ENCODE measurements at places on chromosomes 5 and 9. TPM values are rescaled to one million over a fixed set of nuclear protein-coding genes. Genes with fewer than 3 reads are reported as not detected.

MLANA gene
- total RNA-seq = not detected

LCN15 gene
- total RNA-seq = not detected

BAAT gene
- under 0.01 TPM for total RNA-seq

TRAF1 gene
- 3.4 TPM for total RNA-seq

ACOT12 gene
- total RNA-seq = 0.84 TPM

ARL14EPL gene
- not detected for total RNA-seq

DPP7 gene
- total RNA-seq = 66.6 TPM

MCIDAS gene
- not detected for total RNA-seq

LCN12 gene
- total RNA-seq = not detected

WDR38 gene
- not detected for total RNA-seq

SLC2A6 gene
- 21.0 TPM for total RNA-seq

PCDHGA5 gene
- 0.15 TPM for total RNA-seq

TLX3 gene
- not detected for total RNA-seq

FRRS1L gene
- total RNA-seq = under 0.01 TPM

PCDHGA11 gene
- 10.9 TPM for total RNA-seq

ANKRD31 gene
- under 0.01 TPM for total RNA-seq

CD180 gene
- not detected for total RNA-seq

ZNG1C gene
- total RNA-seq = 11.9 TPM

CKMT2 gene
- total RNA-seq = 1.0 TPM

SHISAL2B gene
- not detected for total RNA-seq

FCN2 gene
- total RNA-seq = not detected

RNF183 gene
- total RNA-seq = not detected

LCN9 gene
- not detected for total RNA-seq

ZNF354C gene
- total RNA-seq = 2.8 TPM

CFAP77 gene
- total RNA-seq = not detected

IFNK gene
- not detected for total RNA-seq

CTSL gene
- 128 TPM for total RNA-seq

CCNG1 gene
- total RNA-seq = 155 TPM

SLCO4C1 gene
- 0.50 TPM for total RNA-seq

MAP1B gene
- total RNA-seq = 130 TPM

C9orf153 gene
- not detected for total RNA-seq

REEP2 gene
- total RNA-seq = 22.0 TPM

BSPRY gene
- total RNA-seq = not detected

ARRDC3 gene
- 31.5 TPM for total RNA-seq

SPAAR gene
- 0.34 TPM for total RNA-seq

AQP7 gene
- total RNA-seq = not detected

EPB41L4B gene
- 0.45 TPM for total RNA-seq

MRPS30 gene
- total RNA-seq = 57.2 TPM

SPTAN1 gene
- 117 TPM for total RNA-seq

CCL28 gene
- total RNA-seq = 0.34 TPM

BTNL3 gene
- not detected for total RNA-seq

GRIN1 gene
- total RNA-seq = not detected

PSMD5 gene
- total RNA-seq = 37.8 TPM

SPATA31E1 gene
- not detected for total RNA-seq

IQGAP2 gene
- 0.17 TPM for total RNA-seq

FRMPD1 gene
- not detected for total RNA-seq

FAM169A gene
- total RNA-seq = 0.89 TPM

TOR1B gene
- total RNA-seq = 25.1 TPM

MYOT gene
- not detected for total RNA-seq

MAMDC4 gene
- total RNA-seq = 2.5 TPM

EQTN gene
- not detected for total RNA-seq

GLDC gene
- 0.34 TPM for total RNA-seq

SPINK4 gene
- not detected for total RNA-seq

CCDC152 gene
- total RNA-seq = 4.0 TPM

JAK2 gene
- total RNA-seq = 3.4 TPM

FST gene
- 84.3 TPM for total RNA-seq
